OCI-LY7 (cell line): ENCODE measurements at places on chromosomes 5 and 9. TPM values are rescaled to one million over a fixed set of nuclear protein-coding genes. Genes with fewer than 3 reads are reported as not detected.
A peak's percentile ranks its signal among the peaks of the same experiment; 100 is the strongest.

PAPPA gene
- not detected in 2 replicates for total RNA-seq

SYK gene
- total RNA-seq, result 175 and 201 TPM in 2 replicates

FBP1 gene
- 63.9 and 94.1 TPM in 2 replicates for total RNA-seq

RC3H2 gene
- total RNA-seq, result 73.7 and 78.7 TPM in 2 replicates

IL3 gene
- not detected in 2 replicates for total RNA-seq

WNT8A gene
- not detected in 2 replicates for total RNA-seq

ETF1 gene
- 116 and 123 TPM in 2 replicates for total RNA-seq

CCL27 gene
- total RNA-seq, result 0.42 and 0.68 TPM in 2 replicates

GPR151 gene
- total RNA-seq, result not detected in 2 replicates

GRCh38 chr5:65834306-65834705, 92.1 kb upstream of the ERBIN start:
- no peak for DNase-seq

DNA sequence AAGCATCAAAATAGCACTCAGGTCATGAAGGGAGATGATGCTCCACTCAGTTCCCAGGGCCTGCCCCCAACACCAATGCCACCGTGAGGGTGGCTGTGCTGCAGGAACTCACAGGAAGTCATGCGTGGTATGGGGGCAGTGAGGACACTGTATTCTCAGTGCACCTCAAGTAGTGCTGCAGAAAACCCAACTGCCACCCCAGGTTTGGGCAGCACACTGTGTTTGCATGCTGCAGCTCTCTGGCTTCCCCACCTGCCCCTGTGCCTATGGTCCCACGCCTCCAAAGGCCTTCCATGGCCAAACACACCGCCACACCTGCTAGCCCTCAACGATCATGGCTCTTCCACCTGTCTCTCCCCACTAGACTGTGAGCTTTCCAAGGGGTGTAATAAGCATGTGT, 14.3 kb downstream of the LHFPL2 start:
- peak; percentile 23 for DNase-seq

DNA sequence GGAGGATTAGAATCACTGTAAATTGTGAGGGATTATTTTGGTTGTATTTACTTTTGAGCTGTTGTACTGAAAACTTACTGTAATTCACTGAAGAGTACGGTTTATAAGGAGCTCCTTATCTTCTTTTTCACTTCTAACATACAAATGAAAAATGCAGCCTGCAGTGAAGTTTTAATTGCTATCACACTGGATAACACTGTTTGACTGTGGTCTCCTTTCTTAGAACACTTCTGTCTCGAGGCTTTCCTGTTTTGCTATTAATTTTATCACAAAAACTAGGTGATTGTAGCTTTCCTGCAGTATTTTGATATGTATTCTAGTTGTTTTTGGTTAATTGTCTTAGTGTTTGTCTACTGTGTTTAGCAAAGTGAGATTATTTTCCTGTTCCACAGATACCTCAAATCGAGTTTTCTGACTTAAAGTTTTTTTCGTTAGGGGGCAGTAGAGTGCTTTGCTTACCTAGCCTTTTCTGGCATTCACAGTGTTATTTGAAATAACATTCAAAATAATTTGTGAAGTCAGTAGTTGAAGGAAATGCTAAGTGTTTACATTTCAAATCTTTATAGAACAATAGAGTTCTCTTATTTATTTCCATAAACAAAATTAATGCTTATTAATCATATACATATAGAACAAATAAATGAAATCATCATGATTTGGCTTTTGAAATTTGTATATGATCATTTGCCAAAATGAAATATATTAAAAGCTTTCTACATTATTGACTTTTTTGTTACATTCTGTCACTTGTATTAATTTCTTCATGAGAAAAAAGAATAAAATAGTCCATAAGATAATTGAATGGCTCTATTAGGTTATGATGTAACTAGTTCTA, 52.9 kb downstream of the COMMD10 start:
- peak; percentile 61 for DNase-seq

DNA sequence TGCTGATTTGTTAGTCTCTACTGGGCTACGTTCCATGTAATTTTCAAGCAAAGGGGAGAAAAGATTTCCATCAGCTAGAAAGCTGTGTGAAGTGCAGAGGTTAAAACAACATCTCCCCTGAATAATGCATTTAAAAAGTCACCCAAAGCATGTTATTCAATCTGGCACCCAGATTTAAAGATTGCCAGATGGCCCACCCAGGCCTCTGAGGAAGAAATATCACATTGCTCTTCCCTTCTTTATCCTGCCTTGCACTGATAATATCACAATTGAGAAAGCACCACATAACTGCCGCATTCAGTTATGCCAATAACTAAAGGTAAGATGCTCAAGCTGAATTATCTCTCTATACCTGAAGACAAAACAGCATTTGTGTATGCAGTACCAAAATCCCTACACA, 119.4 kb upstream of the PUM3 start:
- DNase-seq, result no peak

DNA sequence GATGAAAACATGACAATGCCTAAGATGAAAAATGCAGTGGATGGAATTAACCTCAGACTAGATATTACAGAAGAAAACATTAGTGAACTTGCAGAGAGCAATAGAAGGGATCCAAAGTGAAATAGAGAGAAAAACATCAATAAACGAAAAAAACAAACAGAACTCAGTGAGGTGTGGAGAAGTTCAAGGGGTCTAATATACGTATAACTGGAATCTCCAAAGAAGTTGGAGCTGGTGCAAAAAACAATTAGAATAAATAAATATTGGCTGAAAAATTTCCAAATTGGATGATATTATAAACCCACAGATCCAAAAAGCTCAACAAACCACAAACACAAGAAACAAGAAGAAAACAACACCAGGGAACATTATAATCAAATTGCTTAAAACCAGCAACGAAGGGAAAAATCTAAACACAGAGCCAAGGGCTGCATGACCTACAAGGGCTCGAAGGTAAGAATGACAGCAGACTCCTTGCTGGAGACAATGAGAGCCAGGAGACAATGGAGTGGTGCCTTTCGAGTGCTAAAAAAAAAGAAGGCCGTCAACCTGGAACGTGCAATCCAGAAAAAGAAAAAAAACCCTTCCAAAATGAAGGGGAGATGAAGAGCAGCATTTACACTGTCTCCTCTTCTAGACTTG, 11.8 kb downstream of the FAM163B start:
- peak; percentile 58 for DNase-seq

- DNase-seq, result no peak
Measured at GRCh38 chr5:160341309-160341870, 29.0 kb upstream of the CCNJL start.

DNA sequence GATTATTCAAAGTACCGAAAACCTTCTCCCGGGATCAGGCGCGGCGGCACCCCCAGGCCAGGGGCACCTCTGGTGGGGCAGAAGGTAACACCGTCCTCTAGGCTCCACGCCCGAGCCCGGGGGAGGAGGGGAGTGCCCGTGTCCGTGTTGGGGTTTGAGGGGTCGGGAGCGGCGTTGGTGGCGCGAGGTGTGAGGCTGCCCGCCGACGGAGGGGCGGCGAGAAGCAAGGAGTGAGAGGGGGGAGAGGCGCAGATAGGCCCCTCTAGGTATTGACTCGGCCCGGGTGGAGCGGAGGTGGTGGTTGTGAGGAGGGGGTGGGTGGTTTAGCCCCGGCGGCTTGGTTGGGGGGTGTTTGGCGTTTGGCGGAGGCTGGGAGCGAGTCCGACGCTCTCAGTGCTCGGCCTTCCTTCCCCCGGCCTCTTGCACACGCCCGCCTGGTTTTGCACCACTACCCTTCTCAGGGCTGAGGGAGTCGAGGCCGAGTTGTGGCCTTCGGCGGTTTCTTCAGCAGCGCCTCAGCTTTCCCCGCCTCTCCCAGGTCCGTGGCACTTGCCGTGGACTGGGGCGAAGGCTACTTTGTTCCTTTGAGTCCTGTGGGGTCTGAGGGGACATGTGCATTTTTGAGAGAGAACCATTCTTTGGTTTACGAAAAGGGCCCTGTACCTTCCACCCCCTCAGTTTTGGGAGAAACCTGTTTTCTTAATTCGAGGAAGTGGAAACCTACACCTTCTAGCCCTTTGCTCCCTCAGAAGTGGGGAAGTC, 450 bp downstream of the GPBP1 start:
- peak; percentile 69 for DNase-seq

GRCh38 chr9:114047717-114048116, 30.4 kb downstream of the AMBP start:
- DNase-seq, result peak; percentile 15

DNA sequence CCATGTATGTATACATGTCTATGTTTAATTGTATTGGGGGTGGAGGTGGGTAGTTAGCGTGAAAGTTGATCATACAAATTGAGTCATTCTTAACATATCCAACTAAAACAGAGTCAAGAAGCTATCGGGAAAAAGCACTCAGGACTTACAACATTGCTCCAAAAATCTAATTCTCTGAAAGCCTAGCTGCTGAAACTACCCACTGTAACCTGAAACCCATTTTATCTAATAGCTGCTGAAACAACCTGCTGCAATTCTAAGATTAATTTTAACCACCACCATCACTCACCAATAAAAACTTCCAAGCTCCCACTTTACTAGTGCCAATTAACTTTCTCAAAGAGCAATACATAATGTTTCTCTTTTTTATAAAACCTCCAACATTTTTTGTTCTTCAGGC, 32.2 kb downstream of the KCNV2 start:
- DNase-seq, result no peak

DNA sequence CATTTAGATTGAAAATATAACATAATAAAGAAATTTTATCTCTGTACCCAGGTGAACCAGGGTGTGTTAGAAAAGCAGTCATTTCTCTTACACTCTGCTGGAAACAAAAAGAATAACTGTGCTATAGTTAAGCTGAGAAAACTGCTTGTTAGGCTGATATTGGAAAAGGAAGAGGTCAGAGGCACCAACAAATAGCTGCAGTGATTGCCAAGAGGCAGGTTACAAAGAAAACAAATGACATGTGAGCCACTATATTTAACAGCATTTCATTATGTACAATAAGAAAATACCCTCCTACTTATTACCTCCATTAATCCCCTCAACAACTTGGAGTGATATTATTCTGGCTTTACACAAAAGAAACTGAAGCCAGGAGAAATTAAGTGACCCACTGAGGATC, 607.9 kb upstream of the TLE4 start:
- no peak for DNase-seq

DNA sequence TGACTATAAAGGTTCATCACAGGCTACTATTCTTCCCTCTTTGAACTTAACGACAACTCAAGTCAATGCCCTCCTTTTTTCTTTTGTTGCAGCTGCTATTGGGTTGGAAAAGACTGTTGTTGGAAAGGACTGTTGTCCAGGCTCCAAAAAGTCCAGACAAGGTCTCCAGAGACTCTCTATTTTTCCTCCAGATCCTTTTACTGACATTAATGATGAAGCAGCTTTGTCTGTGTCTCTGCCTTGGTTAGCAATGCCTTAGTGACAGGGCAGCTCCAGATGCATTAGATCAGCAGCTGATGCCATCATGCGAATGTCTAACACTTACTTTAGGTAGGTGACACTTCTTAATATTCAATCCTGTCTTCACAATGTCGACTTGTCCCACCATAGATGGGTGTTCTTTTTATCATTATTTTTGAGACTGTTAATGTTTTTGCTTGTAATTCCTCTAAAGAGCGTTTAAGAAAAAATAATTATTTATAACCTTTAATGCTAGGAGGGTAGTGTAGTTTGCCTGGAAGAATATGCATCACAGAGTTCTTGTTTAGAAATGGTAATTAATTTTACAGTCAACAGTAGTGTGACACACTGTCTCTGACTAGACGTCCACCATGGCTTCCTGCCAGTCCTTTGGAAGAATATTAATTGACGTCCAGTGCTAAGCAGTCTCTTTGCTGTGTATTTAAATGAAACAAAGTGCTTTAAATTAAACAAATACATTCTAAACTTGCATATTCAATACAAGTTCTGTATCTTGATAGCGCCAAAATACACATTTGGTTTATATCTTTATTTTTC, 492.2 kb downstream of the NR2F1-AS1 start:
- DNase-seq, result no peak

GRCh38 chr9:14515571-14516198, 177.5 kb downstream of the ZDHHC21 start:
- DNase-seq, result no peak

DNA sequence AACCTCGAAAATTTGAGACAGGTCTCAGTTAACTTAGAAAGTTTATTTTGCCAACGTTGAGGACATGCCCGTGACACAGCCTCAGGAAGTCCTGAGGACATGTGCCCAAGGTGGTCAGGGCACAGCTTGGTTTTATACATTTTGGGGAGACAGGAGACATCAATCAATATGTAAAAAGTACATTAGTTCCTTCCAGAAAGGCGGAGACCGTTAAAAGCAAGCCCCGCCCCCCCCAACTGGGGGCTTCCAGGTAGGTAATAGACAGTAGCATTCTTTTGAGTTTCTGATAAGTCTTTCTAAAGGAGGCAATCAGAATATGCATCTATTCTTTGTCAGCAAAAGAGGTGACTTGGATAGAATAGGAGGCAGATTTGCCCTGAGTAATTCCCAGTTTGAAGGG, 599 bp upstream of the MOCS2 start:
- DNase-seq, result no peak

- no peak for DNase-seq
Measured at GRCh38 chr5:177363565-177363964, 5.8 kb downstream of the RGS14 start.

DNA sequence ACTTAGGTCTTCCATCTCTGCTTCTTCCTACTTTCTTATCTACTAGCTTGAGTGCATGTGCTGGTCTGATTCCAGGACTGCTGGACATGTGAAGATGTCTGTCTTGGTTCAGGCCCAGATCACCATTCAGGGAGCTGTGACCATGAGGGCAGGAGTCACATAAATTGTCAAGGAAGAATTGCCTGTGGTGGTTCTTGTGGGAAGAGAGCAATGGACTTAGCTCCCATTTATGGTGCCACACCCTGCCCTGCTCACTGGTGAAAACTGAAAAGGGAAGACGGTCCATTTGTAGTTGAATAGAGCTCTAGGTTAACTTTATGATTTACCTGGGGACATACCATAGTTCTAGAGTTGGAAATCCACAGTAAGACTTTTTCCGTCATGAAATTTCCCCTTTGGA, 244.3 kb upstream of the ZNF608 start:
- no peak for DNase-seq

DNA sequence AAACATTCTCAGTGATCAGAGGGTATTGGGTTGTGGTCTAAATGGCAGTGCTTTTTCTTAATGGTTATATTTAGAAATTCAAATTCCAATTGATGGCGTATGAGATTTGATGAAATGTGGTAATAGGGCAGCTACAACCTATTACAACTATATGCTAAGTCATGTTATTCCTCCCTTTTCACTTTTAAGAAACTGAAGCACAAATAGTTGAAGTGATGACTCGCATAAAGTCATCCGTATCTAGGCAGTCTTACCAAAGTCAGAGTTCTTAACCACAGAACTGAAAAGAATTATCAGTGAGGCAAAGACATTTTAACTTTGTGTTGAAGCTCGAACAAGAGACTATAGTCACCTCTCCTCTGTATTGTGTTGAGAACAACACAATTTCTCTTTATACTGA, 28.2 kb downstream of the C9orf152 start:
- no peak for DNase-seq

DNA sequence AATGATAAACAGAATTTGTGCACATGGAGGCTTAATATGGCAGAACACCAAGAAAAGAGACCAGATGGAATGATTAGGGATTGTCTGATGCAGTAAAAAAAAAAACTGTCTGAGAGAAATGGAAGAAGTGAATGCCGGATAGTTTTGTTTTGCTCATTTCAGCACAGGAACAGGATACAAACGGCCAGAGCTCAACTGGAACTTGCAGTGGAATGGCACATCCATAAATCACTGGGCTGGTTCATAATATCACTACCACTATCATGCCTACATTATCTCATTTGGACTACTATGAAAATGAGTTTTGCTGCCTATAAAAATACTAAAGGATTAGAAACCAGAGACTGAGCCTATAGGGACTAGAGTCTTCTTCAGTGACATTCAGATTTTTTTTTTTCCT, 9.7 kb downstream of the PTAR1 start:
- DNase-seq, result no peak

GRCh38 chr5:10275991-10276390, 25.9 kb downstream of the CCT5 start:
- DNase-seq, result no peak
